ENCODE measurements at places on chromosomes 6 and 20.

DNA sequence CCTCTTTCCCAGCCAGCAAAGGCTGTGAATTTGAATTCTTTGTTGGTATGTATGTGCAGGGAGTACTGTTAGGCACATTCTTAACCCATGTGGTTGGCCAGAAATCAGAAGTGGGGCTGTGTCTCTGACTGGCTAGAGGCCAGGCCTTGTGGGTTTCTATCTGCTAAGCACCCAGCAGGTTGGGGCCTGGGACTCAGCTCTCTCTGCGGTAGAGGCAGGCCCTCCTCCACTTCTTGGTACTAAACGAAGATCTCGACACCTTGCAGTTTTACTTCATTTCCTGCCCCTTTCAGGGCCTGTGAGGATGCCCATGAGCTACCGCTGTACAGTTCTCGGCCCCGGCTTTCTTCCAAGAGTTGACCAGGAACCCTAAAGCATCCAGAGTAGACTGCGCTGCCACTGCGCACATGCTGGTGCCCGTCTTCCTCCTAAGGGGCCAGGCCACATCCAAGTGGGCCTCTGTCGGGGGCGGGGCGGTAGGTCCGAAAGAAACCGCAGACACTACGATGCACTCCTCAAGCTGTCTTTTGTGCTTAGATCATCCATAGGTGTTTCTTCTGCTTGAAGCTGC, 51.1 kb downstream of the TCP11 start:
- no peak for DNase-seq

DNA sequence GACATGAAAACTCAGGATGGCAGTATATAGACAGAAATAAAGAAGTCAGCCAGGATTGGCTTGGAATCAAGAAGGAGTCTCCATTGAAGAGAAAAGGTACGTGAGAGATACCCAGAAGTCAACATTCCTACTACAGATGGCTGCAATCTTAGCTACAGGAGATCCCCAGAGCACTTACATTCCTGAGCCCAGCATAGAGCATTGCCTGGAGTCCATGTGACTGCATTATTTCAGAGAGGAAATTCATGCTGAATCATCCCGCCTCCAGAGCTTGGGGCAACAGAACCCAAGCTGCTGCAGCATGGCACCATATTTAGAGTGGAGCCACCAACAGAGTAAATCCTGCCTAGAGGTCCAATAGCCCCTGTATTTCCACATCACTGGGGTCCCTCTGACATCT, 125.0 kb upstream of the GRIK2 start:
- no peak for DNase-seq

GRCh38 chr20:651713-652614, 1.0 kb downstream of the SRXN1 start:
- DNase-seq = no peak

DNA sequence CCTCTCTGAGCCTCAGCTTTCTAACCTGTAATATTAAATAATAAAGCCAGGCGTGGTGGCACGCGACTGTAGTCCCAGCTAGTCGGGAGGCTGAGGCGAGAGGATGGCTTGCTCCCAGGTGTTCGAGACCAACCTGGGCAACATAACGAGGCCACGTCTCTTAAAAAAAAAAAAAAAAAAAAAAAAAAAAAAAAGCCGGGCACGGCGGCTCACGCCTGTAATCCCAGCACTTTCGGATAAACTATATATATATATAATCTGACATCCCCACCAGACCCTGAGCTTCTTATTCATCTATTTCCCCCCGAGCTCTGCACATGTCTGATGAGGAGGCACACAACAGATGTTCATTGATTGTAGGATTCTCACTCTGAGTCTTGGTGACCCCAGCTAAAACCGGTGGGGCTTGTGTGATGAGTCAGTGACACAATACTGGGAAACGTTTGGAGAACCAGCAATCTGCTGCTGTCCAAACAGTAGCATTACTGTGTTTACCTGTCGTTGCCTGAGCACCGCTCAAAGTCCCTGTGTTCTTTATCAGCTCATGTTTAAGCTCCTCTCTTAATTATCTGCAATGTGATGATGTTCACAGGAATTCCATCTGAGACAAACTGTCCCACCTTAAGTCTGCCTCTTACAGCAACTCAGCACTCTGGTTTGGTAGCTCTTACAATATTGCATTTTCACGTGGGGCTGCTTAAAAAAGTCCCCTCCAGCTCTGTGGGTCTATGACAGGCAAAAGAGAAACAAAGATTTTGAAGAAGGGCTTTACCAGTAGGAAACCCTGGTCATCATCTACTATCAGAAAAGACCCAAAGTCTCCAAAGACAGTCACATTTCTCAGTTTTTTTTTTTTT, 1.0 kb upstream of the SPATA2 start:
- DNase-seq = no peak

DNA sequence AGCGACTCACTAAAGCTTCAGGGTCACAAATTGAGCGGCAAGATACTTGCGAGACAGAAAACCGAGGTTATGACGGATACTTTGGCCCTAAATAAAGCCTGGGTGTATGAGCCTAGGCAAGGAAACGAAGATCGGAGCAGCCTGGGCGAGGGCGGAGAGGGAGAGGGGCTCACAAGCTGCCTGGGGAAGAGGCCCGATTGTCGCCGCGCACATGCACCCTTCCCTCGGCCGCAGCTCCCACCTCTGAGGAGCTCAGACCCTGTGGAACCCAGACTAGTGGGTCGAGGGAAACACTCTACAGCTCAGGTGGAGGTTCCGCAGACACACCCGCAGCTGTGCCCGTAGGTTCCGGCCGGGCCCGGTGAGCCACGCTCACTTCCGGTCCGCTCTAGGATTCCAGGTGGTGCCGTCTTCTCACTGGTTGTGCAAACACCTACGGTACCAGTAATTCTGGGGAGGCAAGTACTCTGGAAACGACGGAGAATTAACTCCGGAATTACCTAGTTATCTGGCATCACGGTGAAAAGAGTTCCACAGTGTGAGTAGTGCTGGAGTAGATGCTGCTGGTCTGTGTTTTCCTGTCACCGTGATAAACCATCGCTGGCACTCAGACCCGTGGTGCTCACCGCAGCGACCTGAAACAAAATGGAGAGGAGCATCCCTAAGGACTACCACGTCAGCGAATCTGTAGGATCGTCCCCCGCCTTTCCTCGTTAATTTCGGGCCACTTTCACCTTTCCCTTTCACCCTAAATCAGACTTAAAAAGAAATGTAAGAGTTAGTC, 61.5 kb downstream of the GPX5 start:
- DNase-seq = no peak

- no peak for DNase-seq
Measured at GRCh38 chr6:106620931-106621672, 8.2 kb downstream of the RTN4IP1 start.

DNA sequence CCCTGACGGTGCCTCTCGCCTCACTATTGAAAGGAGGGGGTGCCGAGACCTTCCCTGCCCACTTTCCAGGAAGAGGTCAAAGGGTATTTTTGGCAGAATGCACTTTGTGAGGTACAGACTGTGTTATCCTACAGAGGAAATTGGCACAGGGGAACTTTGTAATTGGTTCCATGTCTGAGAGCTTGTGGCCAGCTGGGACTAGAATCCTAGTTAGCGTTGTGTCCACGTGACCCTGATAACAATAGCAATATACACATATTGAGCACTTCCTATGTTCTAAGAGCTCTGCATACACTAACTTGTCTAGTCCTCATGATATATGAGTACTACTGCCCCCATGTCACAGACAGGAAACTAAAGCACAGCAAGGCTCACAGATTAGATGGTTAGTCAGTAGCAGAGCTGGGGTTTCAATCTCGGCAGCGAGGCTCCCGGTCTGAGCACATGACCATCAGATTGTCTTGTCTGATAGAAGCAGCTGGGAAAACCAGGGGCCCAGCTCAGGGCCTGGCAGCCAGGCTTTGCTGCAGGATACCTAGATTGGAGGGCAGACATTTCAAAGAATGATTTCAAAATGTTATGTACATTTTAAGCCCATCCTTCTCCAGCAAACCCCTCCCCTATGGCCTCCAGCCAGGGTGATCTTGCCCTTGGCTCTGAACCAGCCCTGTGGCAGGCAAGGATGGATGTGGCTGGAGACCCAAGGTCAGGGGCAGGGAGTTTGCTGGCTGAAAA, 1.4 kb downstream of the MAPK13 start:
- peak; percentile 24 for DNase-seq

- DNase-seq = no peak
Measured at GRCh38 chr20:10179574-10180298, 38.9 kb upstream of the SNAP25 start.

DNA sequence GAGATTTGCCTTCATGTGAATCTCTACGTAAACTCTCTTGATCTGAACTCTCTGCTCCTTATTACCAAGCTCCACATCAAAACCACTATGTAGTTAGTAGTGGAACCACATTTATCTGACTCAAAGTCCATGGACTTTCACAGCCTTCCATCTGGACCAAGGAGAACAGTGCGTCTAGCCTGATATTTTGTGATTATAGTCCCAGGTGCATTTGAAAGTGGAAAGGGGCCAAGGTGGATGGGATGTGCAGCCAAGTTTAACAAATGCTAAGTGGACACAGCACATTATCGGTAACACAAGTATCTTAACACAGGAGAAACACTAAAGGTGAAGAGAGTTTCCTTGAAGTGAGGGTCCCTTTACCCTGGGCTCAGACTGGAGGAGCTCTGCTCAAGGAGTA, 281.2 kb upstream of the SGK1 start:
- DNase-seq = no peak

DNA sequence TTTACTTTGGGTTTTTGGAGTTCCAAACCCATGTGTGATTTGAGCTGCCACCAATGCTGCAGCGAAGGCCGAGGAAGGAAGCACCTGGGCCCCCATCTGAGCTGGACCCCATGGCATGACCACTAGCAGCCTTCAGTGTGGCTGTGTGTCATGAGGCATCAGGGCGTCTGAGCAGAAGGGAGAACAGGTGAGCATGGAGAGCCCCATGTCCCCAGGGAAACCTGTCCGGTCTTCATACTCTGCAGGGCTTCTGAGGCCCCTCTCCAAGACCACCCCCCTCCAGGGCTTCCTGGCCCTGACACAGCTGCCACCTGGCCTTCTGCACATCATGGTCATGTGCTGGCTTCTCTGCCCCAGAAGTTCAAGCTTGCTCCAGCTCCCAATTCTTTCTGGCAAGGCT, 169.1 kb upstream of the CST7 start:
- no peak for DNase-seq

- no peak for DNase-seq
Measured at GRCh38 chr6:143961066-143961465, 47.0 kb downstream of the PLAGL1 start.

DNA sequence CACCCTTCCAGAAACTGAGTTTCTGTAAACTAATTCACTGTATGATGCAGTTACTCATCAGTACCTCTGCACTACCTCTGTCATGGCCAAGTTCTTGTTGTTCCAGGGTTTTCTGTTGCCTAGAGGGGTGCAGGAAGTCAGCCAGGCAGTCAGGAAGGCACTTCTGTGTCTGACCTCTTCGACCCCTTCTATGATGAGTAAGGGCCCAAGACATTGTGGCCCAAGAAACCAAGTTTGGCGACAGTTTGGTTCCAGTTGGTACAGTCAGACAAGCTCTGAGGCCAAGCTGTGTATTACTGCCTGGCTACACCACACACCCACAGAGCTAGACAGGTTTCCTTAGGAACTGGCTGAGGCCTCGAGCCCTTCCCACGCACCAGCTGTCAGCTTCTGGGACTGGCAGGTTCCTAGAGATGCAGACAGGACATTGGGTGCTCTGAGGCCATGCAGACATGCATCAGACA, 41.2 kb downstream of the TRAF3IP2 start:
- DNase-seq = no peak

GRCh38 chr20:36885356-36885755, 9.4 kb downstream of the TLDC2 start:
- DNase-seq = peak; percentile 57

DNA sequence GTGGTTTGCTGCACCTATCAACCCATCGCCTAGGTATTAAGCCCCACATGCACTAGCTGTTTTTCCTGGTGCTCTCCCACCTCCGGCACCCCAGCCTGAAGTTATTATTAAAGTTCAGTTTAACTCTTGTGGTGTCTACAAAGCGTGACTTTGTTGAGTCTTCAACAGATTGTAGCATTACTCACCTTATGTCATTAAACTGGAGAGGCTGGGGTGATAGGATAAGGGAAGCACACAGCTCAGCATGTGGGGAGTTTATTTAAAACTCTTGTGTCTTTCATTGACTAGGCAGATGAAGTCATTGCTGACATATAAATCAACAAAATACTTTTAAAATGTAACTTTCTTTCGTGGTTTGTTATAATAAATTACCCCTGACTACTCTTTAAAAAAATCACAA, 84.7 kb upstream of the GCM1 start:
- DNase-seq = no peak

DNA sequence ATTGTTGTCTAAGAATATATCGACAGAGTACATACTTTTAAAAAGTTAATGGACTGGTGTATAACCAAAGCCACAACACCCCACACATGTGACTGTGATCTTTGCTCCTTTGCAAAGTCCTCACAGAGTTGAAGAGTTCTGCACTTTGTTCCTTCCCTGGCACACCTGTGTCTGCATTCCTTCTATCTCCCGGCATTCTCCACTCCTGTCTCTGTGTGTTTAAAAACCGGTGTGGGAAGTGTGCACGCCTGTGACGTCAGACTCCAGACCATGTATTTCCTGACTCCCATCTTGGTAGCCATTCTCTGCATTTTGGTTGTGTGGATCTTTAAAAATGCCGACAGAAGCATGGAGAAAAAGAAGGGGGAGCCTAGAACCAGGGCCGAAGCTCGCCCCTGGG, at the start of gene IYD:
Gene IYD, plus strand, starts transcription at position 251 of the 400 bp plus-strand sequence. Its CDS starts 20 bp downstream, at position 271.
- no peak for DNase-seq

- DNase-seq = no peak
Measured at GRCh38 chr6:111530667-111531066, 47.6 kb upstream of the REV3L start.

DNA sequence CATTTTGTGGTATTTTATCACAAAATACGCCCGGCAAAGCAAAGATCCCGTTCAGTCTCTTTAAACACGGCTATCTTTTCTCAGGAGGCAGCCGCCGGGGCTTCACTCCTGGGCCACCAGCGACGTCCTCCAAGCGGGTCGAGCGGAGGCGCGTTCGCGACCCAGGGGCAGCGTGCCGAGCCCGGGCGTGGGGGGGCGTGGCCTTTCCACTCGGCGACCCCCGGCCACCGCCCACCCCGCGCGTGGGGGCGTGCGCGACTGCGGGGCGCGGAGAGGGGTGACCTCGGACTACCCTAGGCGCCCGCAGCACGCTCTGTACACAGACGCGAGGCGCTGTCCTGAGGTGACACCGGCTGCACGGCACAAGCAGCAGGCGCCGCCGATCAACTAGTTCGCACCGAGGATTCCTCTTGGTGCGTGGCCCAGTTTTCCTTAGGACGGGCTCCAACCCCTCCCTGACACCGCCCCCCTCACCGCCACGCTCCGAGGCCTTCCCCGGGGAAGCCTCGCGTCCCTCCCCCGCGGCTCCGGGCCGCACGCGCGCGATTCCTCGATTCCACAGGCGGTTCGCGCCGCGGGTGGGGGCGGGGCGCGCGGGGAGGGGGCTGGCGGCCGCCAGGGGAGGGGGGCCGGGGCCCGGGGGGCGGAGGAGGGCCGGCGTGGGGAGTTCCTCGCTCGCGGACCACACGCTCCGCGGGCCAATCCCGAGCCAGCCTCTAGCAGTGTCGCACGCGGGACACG, 1.1 kb upstream of the JARID2 start:
- peak; percentile 38 for DNase-seq
